Karpas-422 (cell line): ENCODE measurements at places on chromosomes 11 and 22.

DNA sequence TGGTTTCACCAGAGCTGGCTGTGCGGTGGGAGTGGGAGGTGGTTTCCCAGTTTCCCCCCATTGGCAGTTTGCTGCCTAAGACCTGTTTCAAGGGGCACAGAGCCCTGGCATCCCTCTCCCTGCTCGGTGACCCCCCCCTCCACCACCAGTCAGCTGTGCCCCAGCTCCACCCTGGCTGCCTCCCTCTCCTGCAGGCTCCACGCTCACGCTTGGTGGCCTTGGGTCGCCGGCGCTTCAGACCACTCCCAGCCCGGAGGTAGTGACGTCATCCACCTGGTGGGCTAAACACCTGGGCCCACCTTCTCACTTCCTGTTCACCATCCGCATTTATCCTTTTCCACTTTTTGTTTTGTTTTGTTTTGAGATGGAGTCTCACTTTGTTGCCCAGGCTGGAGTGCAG lies 7.8 kb downstream of the GAL start:
- no peak for DNase-seq

DNA sequence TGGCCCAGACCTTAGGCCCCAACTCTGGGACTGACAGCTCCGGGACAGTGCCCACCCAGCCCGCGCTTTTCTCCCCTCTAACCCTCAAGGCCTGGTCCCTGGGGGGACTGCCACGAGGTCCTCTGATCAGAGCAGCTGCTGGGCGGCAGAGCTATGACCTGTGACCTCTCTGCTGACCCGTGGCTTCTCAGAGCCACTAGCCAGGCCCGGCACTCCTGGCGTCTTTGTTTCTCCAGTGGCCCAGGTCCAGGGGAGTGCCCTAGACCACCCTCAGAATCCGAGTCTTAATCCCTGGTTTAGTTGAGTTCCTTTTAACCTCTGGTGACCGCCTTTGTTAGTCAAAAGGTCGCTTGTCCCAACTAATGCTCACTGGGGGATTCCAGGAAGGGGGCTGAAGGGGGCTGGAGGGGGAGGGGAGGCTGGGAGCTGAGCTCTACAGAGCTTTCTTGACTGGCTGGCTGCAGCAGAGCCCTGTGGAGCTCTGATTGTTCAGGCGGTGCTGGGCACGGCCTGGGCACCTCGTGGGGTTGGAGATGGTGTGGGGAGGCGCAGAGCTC lies 1.2 kb downstream of the FBLN1 start:
- no peak for DNase-seq

DNA sequence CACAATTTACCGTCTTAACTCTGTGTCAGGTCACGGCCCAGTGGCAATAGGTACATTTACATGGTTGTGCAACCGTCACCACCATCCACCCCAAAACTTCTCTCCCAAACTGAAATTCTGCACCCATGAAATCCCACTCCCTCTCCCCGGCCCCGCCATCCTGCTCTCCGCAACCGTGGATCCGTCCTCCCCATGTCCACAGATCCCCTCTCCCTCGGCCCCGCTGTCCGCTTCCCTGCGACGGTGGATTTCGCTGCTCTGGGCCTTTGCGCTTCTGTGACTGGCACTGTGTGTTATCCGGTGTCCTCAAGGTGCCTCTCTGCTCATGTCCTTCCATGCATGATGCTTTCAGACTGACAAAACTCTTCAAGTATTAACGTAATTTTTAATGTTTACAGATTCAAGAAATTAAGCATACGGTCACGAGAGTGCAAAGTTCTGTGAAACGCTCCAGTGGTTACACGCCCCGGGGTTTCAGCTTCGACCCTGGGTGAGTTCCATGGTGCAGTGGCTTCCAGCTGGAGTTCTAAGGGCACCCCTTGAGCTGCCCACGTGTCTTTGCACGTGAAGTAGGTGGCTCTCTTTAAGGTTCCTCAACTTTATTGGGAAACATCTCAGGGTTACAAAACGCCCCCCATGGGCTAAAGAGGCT lies 76.4 kb downstream of the KCNQ1 start:
- DNase-seq, result no peak

GRCh38 chr11:72777755-72778278 lies 16.0 kb downstream of the STARD10 start:
- DNase-seq, result no peak

GRCh38 chr22:48841881-48842582 lies 985.6 kb downstream of the BRD1 start:
- DNase-seq, result peak; percentile 55

- DNase-seq, result no peak
Observed at GRCh38 chr11:85923455-85923854, 68.3 kb downstream of the CCDC83 start.

DNA sequence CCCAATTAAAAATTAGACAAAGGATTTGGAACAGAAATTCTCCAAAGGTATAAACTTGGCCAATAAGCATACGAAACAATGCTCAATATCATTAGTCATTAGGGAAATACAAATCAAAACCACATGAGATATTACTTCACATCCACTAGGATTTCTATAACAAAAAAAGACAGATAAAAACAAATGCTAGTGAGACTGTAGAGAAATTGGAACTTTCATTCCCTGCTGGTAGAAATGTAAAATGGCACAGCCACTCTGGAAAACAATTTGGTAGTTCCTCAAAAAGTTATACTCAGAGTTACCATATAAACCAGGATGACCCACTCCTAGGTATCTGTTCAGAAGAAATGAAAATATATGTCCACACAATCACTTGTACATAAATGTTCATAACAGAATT lies 71.6 kb downstream of the RPL27A start:
- DNase-seq, result no peak

GRCh38 chr11:117327567-117328374 lies at the start of gene CEP164:
CEP164 (plus strand) TSS chr11:117327854; CDS start chr11:117338587, 10,733 bp downstream.
- DNase-seq, result peak; percentile 95

DNA sequence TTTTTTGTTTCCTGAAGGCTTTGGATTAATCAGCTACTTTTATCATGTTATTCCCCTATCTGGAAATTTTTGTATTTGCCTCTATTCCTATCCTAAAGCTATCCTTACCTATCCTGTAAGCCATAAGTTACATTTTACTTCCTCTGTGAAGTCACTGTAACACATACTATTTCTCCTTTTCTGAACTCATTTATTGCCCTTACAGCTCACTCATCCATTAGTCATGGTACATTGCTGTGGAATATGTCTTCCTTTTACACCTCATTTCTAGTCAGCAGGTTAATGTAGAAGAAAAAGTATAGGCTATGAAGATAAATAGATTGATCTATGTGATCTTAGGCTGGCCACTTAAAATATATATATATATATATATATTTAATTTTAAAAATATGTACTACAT lies 28.0 kb downstream of the SWAP70 start:
- peak; percentile 78 for DNase-seq

DNA sequence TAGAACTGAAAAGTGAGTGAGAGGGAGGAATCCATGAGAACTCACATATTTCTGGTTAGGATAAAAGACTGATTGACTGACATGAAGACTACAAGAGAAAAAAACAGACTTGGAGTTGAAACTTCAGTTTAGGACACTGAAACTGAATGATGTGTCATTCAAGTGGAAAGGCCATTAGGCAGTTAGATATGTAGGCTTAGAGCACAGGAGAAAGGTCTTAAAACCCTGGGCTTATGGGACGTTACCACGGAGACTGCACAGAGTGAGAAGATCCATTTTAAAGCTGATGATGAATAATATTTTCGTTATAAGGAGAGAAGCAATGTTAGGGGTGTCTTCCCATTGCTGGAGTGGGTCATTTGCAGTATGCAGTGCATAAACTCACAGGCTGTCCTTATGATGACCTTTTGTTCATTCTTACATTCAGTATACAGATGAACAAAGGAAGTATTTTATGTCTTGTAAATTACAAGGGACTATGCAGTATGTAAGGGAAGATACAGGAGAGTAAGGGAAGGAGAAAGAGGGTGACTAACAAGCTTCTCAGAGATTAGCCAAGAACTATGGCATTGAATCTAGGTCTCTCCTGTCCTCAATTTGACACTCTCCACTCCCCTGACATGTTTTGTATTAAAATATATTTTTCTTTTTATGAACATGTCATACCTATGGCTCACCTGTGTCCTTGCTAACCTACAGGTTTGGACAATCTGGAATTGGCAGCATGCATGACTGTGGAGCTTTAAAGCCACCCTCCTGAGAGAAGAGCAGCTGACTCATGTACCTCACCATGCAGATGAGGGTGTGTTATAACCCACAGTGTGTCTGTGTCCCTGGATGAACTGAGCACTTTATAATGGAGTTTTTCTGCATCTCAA lies 63.7 kb downstream of the MAML2 start:
- DNase-seq, result no peak

DNA sequence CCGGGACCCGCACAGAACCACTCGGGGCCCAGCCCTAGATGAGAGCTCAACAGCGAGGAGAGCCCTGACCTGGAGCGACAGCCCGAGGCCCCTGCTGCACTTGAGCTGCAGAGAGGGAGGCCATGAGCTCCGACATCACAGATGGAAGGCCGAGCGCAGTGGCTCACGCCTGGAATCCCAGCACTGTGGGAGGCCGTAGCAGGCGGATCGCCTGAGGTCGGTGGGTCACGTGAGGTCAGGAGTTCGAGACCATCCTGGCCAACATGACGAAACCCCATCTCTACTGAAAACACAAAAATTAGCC lies 13.8 kb upstream of the BRSK2 start:
- no peak for DNase-seq

DNA sequence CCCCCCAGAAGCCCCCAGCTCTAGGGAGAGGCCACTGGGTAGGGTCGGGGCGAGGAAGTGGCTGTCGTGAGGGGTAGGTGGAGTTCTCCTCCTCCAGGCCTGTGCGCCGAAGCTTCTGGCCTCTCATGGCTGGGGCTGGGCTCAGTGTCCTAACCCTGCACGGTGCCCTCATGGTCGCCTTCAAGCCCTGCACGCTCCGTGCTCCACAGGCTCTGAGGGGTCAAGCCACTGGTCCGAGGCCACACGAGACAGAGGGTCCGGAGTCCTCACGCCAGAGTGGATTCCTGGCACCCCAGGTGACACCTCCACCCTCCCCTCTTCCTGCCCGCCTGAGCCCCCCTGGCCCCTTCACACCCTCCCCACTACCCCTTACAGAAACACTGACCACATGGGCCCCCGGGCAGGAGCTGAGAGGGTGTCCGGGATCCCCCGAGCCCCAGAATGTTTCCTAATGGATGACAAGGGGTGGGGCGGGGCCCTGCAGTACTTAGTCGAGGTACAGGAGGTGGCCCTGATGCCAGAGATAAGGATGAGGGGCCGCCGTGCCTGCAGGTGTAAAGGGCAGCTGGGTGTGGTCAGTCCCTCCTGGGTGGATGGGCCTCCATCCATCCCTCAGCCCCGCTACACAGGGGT lies 997 bp upstream of the CDHR5 start:
- DNase-seq, result no peak

GRCh38 chr11:112002491-112003216 lies 22.6 kb upstream of the DLAT start:
- no peak for DNase-seq

DNA sequence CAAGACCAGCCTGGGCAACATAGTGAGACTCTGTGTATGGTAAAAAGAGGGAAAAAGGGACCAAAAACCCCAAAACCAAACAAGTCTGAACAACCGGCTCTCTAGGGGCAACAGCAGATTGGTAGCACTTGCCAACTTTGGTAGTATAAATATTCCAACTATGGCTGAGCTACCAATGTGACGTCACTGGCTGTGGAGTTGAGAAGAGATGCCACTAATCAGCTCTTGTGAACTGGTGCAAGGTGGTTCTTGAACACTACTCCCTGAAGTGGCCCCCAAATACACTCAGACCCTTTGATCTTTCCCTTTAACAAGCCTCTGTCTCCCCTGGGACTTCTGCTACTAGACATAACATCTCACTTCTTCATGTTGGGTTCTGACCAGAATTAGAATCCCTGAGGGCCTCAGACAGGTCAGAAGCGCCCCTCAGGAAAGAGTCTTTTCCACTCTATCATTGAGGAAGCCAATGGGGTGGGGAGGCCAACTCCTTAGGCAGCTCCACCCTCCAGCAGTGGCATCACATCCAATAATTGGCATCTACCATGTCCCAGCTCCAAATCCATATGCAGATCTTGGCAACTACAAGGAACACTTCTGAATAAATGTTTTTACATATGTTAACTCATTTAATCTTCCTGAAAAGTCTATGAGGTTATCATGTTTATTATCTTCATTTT lies 49.2 kb downstream of the RPL27A start:
- DNase-seq, result no peak

DNA sequence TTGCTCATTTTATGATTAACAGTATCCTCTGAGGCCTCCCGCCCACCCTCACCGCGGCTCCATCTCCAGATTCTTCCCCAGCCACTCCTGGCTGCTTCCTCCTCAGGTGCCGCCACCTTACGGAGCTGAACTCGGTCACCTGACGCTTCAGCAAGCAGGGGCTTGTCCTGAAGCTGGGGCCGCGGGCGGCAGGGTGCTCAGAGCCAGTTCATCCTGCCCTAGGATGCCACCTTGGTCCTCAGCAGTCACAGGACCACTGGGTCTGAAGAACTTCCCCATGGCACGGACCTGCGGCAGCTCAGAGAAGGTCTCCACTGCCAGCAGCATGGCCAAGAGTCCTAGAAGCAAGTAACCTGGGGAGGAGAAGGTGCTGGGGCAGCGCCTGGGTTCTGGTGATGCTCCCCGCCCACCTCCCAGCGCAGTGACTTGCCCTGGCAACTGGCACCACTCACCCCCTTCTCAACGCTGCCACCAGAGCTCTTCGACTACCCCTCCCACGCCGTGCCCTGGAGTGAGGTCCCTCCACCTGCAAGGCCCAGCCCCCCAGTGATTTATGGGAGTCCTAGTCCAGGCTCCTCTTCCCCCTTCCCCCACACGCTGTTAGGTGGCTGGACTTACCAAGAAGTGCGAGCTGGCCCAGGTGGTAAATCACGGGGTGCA lies 2.6 kb downstream of the KCNK7 start:
- no peak for DNase-seq

DNA sequence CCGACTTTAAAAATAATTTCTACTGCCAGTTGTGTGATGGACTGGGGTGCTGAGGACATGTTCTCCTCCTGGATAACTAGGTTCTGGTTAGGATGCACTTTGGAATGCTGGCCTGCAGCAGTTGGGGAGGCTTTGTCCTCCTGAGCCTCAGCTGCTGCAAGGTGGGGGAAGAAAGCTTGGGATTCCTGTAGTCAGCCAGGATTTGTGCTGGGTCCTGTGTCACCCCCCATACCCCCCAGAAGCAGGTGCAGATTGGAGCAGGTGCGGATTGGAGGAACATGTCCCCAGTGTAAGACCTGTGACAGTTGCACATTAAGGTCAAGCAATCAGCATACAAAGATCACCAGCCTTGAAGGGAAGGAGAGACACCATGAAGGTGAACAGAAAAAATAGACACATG lies 51.1 kb downstream of the MED15 start:
- DNase-seq, result no peak

GRCh38 chr11:69298267-69299022 lies 4.5 kb downstream of the MYEOV start:
- DNase-seq, result peak; percentile 80

DNA sequence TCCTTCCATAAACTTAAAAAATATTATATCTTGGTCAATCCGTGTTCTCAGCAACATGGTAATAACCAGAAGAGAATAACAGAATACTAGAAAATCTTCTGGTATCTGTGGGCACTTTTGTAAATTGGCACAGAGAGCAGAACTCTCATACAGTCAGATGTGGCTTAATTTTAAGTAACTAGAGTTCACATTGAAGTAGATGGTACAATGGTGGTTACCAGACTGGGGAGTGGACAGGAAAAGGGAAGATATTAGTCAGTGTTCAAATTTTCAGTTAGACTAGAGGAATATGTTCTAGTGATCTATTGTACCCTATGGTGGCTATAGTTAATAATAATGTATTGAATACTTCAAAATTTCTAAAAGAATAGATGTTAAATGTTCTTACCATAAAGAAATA lies 6.9 kb downstream of the OR52H1 start:
- no peak for DNase-seq
